Left hindlimb (tissue), 1 donor: ENCODE measurements at places on chromosomes 13 and 19.
A peak's percentile ranks its signal among the peaks of the same experiment; 100 is the strongest.

DNA sequence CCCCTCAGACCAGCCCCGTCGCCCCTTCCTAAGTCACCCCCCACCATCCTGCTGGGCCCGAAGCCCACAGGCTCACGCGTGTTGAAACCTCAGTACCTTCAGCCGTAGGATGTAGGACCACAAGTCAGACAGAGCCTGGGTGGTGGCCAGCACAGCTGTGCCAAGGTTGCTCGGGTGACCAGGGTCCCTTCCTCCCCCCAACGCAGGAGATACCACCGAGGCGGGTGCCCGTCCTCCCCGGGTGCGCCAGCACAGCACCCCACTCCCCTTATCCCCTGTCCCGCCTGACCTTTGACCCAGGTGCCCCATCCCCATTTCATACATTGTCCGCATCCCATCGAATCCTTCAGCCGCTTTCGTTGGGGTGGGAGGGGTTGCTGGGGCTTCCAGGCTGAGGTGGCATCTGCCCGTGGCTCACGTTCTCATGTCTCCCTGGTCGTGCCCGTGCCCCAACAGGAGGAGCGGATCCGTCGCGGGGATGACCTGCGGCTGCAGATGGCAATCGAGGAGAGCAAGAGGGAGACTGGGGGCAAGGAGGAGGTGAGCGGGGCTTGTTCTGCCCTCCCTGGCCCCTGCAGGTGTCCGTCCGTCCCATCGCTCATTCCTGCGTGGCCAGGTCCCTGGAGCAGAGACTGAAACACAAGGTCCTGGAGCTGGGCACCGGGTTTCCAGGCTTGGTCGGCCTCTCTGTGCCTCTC, 14.5 kb downstream of the EPN1 start:
- DNase-seq = peak; percentile 23

- no peak for DNase-seq
Observed at GRCh38 chr13:31963631-31964030, 67.9 kb upstream of the FRY start.

DNA sequence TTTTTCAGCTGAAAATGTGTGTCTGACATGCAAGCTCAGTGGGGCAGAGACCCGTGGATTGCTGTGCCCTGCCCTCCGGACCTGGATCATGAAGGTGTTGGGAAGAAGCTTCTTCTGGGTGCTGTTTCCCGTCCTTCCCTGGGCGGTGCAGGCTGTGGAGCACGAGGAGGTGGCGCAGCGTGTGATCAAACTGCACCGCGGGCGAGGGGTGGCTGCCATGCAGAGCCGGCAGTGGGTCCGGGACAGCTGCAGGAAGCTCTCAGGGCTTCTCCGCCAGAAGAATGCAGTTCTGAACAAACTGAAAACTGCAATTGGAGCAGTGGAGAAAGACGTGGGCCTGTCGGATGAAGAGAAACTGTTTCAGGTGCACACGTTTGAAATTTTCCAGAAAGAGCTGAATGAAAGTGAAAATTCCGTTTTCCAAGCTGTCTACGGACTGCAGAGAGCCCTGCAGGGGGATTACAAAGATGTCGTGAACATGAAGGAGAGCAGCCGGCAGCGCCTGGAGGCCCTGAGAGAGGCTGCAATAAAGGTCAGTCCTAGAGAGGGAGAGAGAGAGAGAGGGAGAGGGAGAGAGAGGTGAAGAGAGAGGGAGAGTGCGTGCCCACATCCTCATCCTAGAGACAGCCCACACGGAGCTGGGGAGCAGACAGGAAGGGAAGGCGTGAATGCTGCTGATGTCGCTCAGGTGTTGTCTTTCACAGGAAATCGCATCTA, 5.1 kb upstream of the DCUN1D2 start:
- no peak for DNase-seq

DNA sequence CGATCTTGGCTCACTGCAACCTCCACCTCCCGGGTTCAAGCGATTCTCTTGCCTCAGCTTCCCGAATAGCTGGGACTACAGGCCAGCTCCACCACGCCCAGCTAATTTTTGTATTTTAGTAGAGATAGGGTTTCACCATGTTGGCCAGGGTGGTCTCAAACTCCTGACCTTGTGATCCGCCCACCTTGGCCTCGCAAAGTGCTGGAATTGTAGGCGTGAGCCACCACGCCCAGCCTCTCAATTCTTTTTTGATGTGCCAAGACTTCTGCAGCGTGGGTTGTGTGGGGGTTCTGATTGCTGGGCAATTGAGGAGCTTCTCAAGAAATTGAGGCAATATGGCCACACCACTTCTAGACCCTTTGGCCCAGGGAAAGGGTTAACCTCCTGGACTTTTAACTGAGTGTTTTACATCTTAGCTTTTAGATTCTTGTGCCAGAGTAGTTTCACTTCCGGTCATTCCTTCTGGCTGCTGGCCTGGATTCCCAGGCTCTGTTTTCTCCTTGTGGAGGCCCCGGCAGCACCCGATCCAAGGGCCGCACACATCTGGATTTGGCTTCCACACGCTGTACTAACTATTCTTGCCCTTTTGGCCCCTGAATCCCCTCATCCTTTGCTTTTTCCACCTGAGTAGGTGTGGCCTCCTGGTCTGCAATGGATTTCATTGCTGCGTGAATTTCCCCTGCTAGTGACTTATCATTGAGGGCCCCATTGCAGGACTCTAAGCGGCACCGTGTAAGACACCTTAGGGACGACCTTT, 14.7 kb downstream of the SMARCA4 start:
- DNase-seq = peak; percentile 80

DNA sequence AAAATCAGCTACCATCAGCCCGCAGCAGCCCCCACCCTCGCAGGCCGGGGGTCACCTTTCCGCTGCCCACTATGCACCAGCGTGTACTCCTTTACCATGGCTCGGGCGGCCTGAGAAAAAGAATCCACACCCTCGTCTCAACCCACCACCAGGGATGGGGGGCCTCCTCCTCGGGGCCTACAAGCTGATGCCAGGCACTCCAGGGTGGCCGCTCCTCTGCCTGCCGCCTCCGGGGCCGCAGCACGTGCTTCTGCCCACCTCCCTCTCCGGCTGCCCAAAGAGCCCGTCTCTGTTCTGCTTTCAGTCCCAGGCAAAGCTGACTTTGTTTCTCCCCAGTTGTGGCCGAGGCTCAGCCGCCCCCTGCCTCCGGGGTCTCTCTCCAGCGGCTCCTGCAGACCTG, 11.1 kb upstream of the MEX3D start:
- no peak for DNase-seq

DNA sequence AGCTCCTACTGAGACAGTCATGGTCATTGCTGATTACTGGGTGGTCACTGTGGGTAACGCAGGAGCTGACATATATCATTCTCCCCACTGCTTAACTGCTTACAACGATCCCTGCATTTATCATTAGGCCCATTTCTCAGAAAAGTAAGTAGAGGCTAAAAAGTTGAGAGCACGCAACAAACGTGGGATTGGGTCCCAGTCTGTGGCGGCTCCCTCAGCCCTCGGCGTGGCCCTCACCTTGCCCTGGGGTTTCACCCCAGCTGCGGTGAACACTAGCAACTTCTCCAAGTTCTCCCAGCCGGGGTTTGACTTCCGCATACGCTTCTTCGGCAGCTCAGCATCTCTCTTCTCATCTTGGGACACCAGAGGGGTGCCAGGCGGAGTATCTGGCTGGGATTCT, 2.5 kb downstream of the PNKP start:
- no peak for DNase-seq
